ENCODE measurements at places on chromosomes 7 and 10.

DNA sequence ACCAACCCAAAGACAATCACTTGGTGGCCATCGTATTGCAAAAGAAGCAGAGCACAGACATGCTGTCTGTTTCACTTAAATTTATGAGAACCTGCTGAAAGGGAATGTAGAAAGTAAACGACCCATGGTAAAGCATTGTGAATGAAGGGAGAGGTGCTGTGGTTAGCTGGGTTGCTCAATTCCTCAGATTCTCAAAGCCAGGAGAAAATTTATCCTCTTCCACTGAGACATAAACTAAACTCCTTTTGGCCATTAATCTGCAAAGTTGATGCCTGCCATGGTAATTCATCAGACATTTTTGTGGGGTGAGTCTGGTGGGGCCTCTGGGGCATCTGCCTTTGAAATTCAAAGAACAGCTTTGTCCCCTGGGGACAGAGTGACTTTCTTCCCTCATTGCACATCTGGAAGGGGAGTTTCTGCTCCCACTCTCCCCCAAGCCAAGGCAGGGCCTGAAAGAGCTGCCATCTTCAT, 951.0 kb downstream of the LRMDA start:
- no peak for DNase-seq

DNA sequence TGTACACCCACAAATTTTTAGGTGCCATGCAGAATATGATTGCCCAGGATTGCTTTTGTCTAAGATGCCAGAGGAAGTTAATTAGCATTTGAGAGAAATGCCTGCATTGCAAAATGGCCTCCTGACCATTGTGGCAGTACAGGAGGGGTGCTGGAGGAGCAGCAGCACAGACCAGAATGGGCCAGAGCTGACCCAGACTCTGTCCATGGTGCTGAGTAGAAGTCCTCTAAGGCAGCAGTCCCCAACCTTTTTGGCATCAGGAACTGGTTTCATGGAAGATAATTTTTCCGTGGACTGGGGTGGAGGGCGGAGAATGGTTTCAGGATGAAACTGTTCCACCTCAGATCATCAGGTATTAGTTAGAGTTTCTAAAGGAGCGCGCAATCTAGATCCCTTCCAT, 217.8 kb upstream of the AGK start:
- no peak for DNase-seq

- DNase-seq = no peak
Measured at GRCh38 chr10:1544929-1545328, 192.4 kb downstream of the ADARB2 start.

- DNase-seq = no peak
Measured at GRCh38 chr7:158343526-158343925, 244.1 kb downstream of the PTPRN2 start.

DNA sequence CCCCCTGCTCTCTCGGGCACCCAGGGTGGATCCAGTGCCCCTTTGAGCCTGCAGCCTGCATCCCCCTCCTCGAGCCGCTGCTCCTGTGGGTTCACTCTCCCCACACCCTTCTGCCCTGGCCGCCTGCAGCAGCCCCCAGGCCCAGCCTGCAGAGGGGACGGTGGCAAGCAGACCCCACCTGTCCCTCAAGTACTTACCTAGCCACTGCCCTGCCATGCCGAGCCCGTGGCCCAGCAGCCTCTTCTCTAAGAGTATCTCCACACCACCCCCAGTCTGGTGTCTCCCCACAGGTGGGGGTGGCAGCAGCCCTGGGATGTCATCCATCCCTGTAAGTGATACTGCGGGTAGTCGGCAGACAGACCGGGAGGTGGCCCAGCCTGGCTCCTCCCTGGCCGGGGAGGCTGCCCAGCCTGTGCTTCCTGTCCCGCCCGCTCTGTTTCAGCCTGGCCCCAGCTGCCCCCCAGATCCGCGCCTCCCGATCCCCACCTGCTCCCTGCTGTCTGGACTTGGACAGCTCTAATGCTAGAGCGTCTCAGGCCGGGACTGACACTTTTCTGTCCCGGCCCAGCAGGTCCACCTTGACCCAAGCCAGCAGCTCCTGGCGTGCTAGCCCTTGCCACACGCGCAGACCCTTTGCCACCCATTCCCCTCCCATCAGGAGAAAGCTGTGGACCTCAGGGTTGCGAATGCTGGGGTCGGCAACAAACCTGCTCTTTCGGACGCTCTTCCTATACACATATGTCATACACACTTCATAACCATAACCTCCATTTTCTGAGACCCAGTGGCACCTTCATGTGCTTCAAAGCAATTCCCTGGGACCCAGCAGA, 25.0 kb downstream of the YKT6 start:
- DNase-seq = peak; percentile 60

- no peak for DNase-seq
Measured at GRCh38 chr10:110372656-110373055, 67.9 kb upstream of the SMNDC1 start.

GRCh38 chr10:18144928-18145327, 4.7 kb downstream of the CACNB2 start:
- DNase-seq = peak; percentile 39

GRCh38 chr7:117173035-117173770, 149.7 kb downstream of the WNT2 start:
- DNase-seq = no peak

DNA sequence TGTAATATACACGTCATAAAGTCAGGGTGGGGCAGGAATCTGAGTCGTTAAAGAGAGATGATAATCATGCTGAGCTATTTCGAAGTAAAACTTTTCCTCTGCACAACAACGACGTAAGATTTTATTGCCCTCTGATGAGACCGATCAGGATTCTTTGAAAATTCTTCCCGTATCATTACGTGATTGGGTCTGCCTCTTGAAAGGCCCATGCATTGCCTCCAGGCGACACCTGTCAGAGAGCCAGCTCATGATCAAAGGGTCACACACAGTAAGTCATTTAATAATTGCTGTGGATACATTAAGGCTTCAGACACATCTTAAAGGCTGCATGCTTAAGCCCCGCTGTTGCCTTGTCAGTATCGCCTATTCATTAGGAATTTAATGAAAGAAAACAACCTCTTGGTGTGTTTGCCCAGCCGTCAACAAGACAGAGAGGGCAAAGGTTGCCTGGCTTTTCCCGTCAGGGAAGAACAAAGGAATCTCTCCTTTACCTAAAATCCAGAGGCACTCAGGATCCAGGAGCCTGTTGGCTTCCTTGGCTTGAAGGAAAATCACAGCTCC, 189.0 kb upstream of the SH2B2 start:
- no peak for DNase-seq

- no peak for DNase-seq
Measured at GRCh38 chr10:125201108-125201524, 40.8 kb upstream of the CTBP2 start.

DNA sequence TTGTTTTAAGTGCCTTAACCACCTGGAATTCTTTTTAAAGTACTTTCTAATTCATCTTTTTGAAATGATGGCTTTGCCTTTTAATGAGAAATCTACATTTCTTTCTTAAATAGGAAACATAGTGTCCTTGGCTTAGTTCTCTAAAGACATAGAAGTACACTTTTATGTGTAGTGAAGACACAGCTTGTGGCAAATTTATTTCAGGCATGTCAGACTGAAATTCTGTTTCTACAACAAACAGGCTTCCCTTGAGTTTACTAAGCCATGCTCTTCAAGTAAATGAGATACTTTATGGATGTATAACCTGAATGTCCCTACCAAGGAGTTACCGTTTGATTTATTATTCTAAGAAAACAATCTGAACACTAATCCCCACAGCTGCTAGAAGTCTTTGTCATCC, 136.9 kb upstream of the MAGI2 start:
- DNase-seq = no peak

DNA sequence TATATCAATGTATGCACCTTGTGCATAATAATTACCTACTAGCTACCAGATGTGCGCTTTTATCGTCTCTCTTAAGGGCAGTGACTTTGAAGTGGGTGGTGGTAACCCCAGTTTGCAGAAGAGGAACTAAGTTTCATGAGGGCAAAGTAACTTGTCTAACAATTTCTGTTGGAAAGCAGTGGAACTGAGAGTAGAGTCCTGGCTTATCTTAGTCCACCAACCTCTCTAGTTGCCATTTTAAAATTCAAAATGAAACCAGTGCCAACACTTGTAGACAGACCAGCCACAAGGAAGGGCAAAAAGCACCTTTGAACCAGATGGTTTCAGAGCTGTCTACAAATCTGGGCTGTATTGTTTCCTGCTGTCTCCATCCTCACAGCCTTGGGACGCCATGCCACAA, 32.0 kb upstream of the RBM20 start:
- no peak for DNase-seq

GRCh38 chr10:48684463-48684791, 246 bp upstream of the WDFY4 start:
- no peak for DNase-seq

GRCh38 chr7:85175217-85175616, 11.6 kb downstream of the SEMA3D start:
- no peak for DNase-seq

GRCh38 chr10:916716-917415, 14.6 kb downstream of the LARP4B start:
- DNase-seq = no peak

GRCh38 chr7:116788572-116789197, 73.7 kb upstream of the CAPZA2 start:
- no peak for DNase-seq

- DNase-seq = peak; percentile 52
Measured at GRCh38 chr10:117004227-117005025, 561 bp downstream of the SHTN1 start.

GRCh38 chr10:14397066-14397465, 66.3 kb upstream of the FRMD4A start:
- peak; percentile 88 for DNase-seq

DNA sequence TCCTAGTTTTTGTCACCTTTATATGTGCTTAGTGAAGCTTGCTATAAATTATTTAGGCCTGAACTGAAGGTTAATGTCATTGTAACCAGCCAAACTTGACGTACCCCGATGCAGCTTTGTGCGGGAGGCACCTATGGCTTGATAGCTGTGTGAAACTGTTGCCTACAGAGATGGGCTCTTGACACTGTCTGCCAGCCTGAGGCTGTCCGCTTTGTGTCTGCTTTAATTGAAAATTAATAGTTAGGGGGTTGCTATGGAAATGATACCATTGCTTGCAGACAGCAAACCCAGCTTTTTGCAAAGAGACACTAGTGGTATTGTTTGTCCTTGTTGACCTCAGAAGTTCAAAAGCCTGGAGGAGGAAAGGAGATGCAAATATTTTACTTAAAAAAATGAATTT, 2.1 kb upstream of the FOXP2 start:
- DNase-seq = no peak

DNA sequence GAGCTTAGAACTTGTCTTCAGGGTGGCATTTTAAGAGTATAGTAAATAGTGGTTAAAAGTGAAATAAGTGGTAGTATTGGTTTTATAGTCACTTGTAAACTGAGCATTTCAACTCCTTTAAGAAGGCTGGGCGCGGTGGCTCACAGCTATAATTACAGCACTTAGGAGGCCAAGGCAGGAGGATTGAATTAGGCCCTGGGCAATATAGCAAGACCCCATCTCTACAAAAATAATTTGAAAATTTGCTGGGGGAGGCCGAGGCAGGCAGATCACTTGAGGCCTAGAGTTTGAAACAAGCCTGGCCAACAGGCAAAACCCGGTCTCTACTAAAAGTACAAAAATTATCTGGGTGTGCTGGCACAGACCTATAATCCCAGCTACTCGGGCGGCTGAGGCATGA, 64.4 kb upstream of the BAMBI start:
- no peak for DNase-seq

DNA sequence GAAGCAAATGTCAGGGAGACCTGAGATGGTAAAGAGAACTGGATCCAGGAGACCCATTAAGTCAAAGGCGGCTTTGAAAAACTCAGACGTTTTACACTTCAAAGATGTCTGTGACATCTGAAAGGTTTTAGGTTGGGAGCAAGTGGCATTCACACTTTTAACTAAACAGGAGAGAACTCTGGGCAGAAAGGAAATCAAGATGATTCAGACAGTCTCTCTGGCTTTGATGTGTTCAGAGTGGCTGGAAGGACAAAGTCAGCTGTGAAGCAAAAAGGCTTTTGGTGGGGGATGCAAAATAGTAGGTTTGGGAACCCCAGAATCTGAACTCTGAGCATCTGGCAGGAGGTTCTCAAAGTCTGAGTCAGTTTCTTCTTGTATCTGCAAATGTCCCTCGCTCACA, 66.6 kb downstream of the PRKCQ start:
- no peak for DNase-seq

DNA sequence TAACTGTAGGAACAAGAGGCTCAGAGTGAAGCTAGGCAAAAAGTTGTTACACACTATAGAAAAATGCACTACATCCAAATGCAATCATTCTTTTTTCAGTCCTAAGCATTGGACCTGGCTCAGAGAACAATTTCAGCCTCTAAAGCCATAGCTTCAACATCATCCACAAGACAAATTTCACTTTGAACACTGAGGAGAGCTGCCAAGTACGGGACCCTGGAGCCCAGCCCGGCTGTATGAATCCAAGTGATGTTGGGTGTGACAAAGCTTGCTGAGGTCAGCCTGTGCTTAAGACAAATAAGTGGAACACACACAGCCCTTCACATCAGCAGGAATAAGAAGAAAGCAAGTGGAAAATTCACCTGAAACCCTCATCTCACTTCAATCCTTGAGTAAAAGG, 233.1 kb upstream of the PFKP start:
- DNase-seq = peak; percentile 66

DNA sequence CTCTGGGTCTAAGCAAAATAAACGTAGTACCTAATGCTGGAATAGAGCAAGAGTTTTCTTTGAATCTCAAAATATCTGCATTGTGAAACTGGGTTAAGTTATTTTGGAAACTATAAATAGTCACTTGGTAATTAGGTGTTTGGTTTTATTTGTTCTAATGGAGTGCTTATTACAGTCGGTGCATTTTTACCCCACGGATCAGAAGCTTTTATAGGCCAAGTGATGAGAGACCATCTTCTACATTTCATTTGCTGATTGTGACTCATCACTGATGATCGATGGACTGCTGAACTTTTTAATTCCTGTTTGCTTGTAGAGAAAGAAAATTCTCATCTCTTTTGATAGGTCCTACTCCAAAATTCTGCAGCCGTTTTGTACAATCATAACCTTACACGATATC, 28.2 kb downstream of the MGMT start:
- DNase-seq = no peak

DNA sequence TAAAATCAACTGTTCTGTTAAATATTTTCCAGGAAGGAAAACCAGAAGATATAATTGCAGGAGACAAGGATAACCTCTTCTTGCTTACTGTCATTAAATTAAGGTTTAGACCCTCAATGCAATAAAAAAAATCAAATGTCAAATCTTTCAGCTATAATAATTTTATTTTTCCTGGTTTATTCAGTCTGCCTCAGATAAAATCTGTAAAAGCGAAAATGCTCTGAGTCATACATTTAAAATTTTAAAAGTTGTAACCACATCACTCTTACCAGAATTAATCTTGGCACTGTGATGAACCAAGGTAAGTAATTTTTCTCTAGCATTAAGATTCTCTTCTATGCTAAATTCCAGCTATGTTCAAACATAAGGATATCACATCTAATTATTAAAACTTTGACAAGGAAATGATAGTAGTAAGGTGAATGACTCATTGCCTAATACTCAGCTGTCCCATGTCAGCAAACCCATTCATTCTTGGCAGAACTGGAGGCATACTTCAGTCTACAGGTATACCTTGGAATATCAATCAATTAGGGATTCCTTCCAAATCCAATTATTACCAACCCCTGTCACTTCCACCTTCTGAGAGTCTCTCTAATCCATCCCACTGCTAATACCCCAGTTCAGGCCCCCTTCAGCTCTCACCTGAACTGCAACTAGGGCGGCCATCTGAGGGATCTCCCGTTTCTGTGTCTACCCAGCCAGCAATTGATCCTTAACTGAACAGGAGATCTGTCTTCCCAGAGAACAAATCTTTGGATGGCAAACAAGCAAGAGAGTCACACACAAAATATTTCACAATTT, 434.1 kb downstream of the GRM8 start:
- no peak for DNase-seq

GRCh38 chr10:112185959-112186358, 2.4 kb upstream of the GPAM start:
- no peak for DNase-seq

All from right hindlimb (tissue), 1 donor.